Central memory CD8-positive, alpha-beta T cell (primary cell): ENCODE measurements at places on chromosomes 1 and 21.

DNA sequence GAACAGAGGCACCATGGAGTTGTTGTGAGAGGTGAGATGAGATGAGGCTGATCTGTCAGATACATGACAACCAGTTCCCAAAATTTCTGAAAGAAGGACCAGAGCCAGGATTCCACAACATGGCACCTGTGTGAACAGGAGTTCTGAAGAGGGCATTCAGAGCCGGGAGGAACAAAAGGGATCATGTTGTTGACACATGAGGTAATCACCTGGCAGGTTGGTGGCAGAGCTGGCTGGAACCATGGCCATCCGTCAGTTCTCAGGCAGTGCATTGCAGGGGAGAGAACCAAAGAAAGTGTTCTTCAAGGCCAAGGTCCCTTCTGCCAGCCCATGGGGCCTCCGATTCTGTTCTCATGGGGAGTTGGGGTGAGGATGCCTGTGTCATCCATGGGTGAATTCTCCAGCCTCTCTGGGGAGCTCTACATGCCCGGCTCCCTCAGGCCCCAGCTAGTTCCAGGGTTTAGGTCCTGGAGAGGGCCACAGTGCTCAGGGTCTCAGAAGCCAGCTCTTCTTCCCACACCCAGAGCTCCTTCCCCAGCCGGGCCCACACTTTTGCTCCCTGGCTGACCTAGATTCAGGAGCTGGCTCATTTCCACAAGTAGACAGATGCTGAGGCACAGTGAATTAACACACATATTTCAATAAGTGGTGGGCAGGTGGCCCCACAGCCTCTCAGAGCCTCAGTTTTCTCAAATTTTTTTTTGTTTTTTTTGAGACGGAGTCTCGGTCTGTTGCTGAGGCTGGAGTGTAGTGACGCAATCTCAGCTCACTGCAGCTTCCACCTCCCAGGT lies 49.1 kb upstream of the CTPS1 start:
- DNase-seq, result no peak

GRCh38 chr1:230430499-230430898 lies 4.4 kb upstream of the PGBD5 start:
- no peak for DNase-seq

DNA sequence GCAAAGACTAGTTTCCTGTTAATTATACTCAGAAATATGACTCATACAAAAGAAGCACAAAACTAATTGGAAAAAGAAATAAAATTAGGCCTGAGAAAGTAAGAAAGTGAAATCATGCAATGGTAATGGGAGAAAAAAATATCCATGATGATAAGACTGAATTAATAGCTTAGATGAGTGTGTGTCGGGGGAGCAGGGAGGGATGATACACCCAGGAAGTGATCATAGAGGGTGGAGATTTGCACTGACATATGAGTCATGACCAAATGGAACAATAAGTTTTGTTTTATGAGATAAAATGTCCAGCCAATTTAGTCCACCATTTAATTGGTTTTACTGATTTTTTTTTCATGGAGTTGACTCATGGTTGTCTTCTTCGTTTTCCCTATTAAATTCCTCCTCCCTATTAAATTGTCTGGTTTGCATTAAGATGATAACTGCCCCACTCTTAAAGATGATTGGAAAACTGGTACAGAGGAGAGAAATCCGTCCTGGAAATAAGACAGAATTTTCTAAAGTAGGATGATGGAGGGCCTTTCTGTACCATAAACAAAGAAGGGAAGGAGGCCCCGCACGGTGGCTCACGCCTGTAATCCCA lies 111.7 kb upstream of the KCNJ6 start:
- no peak for DNase-seq

DNA sequence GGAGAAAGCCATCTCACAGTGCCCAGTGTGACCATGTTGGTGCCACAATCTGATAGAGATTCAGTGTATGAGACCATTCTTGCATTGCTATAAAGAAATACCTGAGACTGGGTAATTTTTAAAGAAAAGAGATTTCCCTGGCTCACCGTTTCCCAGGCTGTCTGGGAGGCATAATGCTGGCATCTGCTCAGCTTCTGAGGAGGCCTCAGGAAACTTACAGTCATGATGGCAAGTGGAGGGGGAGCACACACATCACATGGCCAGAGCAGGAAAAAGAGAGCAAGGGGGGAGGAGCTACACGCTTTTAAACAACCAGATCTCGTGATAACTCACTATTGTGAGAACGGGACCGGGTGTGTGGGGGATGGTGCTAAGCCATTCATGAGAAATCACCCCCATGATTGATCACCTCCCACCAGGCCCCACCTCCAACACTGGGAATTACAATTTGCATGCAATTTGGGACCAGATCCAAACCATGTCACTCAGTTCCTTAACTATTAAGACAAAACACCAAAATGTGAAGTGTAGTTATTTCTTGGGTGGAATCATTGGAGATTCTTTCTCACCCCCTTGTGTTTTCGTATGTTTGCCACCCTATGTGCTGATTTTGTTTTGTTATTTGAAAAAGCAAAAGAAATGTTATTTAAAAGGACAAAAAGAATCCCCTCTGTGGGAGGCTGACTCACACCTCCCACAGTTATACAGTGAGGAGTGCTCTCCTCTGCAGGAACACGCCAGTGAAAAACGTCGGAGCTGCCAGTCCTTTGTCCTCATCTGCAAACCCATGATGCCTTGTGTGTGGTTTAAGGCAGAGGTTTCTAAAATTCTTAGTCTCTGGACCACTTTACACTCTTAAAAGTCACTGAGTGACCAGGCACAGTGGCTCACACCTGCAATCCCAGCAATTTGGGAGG lies 46.9 kb upstream of the IFNLR1 start:
- DNase-seq, result no peak

GRCh38 chr1:93805027-93805610 lies 73.9 kb downstream of the DNTTIP2 start:
- DNase-seq, result no peak

DNA sequence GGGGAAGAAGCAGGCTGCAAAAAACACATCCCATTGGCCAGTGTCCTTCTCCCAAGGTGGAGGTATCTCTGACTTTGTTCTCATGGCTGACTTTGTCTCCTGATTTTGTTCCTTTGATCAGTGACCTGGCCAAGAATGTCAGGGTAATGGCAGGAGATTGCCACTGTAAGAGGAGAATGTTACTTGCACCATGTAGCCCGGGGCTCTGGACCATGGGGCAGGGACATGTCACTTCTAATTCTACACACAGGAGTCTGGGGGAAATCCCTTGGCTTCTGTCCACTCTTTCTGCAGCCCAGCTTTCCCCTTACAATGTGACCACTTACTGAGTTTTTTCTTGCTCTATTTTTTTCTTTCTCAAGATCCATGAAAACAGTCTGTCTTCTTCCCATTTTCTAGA lies 87.7 kb upstream of the LRRN2 start:
- DNase-seq, result no peak

GRCh38 chr1:201375169-201375568 lies 2.3 kb downstream of the TNNT2 start:
- no peak for DNase-seq

DNA sequence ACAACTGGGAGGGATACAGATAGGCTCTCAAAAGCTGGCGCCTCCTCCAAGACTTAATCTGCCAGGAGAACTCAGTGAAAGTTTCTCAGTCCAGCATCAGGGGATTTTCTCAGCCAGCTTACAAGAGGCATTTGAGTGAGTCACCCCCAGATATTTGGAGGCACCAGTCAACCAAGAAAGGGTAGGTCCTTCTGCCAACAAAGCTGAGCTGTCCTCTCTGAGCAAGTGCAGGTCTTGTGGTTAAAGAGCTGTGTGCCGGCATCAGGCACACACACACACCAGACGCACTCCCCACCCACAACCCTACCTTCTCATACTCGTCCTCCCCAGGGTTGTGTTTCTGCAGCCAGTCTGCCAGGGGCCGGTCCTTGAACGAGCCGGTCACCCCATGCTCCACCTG lies 27.0 kb upstream of the PPP1R15B start:
- no peak for DNase-seq

DNA sequence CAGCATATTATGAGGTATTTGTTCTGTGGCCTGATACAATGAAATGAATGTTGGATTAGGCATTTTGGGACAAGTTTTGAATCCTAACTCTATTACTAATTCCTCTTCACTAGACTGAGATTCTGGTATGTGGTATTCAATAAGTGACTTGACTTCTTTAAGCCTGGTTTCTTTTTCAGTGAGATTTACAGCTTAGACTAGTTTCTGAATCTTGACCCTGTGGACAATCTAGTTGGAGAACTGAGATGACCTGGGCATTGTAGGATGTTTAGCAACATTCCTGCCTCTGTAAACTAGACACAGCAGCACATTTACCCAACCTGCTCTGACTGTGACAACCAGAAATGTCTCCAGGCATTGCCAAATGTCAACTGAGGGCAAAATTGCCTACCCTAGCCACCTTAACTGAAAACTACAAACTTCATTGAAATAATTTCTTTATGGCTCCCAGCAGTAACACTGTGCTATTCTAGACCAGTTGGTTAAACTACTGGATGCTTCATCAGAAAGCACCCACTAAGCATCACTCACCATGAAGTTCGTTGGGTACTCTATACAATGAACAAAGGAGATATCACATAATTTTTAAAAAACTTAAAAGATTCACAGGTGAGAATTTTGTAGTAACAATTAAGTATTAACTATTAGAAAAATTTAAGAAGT lies 16.8 kb downstream of the PTPRC start:
- DNase-seq, result no peak

GRCh38 chr1:243465738-243466137 lies 209.9 kb downstream of the SDCCAG8 start:
- no peak for DNase-seq

DNA sequence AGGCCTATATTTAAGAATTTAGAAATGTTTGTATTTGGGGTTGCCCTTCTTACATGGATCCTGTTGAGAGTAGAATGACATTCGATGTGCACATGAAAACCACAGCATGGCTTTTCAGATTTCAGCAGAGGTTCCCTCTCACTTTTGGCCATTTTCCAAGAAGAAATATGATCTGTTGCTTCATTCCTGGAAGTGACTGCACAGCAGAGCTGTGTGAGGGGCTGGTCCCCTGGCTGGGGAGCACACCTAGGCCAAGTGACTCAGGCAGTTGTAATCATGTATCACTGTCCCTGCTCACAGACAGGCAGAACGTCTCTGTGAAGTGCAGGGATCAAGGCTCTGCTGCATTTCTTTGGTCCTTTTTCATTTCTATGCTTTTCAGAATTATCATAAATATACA lies 32.3 kb downstream of the AGT start:
- no peak for DNase-seq

DNA sequence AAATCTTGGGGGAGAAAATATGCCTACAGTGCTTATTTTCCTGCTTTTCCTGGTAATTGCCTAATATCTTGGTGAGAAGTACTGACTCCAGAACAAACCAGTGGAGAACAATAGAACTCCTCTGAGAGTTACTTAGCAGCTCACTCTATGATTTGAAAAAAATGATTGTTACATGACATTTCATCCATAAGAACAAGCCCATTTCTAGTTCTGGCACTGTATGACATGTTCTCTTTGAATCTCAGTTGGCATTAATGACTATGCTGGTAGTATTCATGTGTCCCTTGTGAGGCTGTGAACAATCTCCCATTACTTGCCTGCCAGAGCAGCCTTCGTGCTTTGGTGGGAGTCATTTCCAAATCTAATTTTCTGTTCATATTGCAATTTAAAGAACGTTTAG lies 58.0 kb downstream of the CLIC4 start:
- DNase-seq, result no peak

- no peak for DNase-seq
Observed at GRCh38 chr1:12163210-12163609, 3.6 kb upstream of the TNFRSF1B start.

DNA sequence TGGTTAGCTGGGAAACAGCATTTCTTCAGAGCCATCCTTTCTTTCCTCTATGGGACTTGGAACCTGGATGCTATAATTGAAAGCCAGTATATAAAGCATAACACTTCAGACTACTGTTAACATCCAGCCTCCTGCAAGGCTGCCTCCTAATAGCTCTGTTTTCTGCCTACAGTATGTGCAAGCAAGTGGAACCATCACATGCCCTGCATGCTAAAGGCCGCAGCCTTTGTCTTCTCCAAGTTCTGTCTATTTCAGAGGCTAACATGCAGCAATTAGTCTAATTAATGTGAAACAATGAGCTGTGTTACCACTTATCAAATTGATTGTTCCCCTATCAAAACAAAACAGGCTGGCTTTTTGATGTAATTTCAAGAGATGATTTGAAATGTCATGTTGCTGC lies 82.7 kb upstream of the ESRRG start:
- DNase-seq, result no peak

DNA sequence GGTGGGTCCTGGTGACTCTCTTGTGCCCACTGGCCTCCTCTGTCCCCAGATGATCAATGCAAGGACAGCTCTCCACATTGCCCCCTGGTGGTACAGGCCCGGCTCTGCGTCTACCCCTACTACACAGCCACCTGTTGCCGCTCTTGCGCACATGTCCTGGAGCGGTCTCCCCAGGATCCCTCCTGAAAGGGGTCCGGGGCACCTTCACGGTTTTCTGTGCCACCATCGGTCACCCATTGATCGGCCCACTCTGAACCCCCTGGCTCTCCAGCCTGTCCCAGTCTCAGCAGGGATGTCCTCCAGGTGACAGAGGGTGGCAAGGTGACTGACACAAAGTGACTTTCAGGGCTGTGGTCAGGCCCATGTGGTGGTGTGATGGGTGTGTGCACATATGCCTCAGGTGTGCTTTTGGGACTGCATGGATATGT lies 10.8 kb downstream of the ADAMTSL4 start:
- DNase-seq, result peak; percentile 61

DNA sequence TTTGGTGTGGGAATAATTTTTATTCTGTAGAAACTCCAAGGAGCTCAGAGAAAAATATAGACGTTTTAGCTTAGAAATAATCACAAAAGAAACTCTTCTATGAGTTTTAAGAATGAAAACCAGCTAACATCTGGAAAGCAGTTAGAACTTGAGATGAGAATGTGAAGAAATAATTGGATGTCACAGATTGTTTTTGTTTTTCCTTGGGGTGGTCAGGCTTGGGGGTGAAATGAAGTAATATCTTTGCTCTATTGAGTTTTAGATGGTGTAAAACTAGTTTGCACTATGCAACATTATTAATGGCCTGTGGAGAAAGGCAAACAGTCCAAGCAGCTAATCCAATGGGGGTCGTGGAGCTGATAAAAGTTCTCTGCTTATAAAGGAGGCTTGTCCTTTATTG lies 101.2 kb downstream of the FMN2 start:
- no peak for DNase-seq

GRCh38 chr1:180536821-180537372 lies 21.9 kb upstream of the OVAAL start:
- no peak for DNase-seq

GRCh38 chr1:116886291-116886878 lies 23.3 kb upstream of the PTGFRN start:
- no peak for DNase-seq
